ENCODE measurements at places on chromosomes 7 and 10.

GRCh38 chr10:63213489-63213888 lies 80.4 kb downstream of the NRBF2 start:
- no peak for DNase-seq

DNA sequence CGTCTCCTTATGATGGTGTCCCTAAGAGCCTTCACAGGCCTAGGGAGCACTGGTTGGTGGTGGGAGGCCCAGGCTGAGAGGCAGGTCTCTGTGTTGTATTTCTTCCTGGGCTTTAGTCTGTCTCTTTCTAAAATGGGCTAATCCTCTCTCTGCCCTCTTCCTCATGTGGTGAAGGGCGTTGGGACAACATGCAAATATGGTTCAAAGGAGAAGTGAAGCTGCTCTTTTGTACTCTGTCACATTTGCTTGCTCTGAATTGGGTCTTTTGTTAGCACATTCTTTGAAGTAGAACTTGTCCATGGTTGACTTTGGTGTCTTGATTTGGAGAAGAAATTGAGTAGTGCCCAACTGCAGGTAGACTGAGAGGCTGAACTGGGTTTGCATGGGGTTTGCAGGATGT lies 814 bp downstream of the HK1 start:
- no peak for DNase-seq

DNA sequence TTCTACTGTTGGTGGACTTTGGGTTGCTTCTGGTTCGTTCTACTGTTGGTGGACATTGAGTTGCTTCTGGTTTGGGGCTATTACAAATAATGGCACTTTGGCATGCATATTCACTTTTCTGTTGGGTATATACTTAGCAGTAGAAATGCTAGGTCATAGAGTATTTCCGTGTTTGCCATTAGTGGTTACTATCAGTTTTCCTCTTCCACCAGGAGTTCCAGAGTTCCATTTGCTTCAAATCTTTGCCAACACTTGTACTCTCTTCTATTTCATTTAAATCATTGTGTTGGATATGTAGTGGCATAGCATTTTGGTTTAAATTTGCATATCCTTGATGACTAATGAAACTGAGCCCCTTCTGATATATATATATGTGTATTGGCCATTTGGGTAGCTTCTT lies 15.2 kb downstream of the UBE2D1 start:
- DNase-seq = no peak

DNA sequence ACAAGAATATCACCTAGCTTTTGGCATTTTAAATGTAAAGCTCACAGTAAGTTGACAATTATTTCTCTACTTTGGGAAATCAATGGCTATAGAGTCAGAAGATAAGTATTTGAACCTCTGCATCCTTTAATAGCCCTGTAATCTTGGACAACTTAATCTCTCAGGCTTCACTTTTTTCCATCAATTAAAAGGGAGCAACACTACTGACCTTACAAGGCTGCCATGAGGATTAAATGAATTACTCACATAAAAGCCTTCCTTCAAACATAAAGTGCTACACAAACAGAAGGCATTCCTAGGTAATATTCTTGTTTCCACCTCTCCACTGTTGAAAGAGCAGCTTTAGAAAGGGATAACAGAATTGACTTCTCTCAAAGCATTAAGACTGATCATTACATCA lies 266.0 kb downstream of the RNLS start:
- no peak for DNase-seq

- DNase-seq = no peak
Measured at GRCh38 chr10:9219860-9220259, 1165.4 kb downstream of the GATA3 start.

- no peak for DNase-seq
Measured at GRCh38 chr7:18177815-18178660, 150.4 kb upstream of the PRPS1L1 start.

DNA sequence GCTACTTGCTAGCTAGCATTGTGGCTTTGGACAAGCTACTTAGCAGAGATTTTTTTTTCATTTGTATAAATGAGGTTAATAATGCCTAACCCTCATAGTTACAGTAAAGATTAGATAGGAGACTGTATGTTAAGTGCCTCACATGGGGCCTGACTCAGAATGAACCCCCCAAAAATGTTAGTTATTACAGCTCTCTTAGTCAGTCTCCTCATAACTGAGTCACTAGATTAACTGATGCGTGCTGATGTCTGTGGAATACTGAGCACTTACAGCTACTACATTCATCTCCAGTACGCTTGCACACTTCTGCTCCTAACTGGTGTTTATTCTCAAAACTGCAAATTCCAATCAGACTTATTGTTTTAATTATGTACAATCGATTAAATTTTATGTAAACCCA lies 315.3 kb downstream of the SNX13 start:
- DNase-seq = no peak

GRCh38 chr7:89073776-89074175 lies 278.2 kb upstream of the TEX47 start:
- DNase-seq = no peak

DNA sequence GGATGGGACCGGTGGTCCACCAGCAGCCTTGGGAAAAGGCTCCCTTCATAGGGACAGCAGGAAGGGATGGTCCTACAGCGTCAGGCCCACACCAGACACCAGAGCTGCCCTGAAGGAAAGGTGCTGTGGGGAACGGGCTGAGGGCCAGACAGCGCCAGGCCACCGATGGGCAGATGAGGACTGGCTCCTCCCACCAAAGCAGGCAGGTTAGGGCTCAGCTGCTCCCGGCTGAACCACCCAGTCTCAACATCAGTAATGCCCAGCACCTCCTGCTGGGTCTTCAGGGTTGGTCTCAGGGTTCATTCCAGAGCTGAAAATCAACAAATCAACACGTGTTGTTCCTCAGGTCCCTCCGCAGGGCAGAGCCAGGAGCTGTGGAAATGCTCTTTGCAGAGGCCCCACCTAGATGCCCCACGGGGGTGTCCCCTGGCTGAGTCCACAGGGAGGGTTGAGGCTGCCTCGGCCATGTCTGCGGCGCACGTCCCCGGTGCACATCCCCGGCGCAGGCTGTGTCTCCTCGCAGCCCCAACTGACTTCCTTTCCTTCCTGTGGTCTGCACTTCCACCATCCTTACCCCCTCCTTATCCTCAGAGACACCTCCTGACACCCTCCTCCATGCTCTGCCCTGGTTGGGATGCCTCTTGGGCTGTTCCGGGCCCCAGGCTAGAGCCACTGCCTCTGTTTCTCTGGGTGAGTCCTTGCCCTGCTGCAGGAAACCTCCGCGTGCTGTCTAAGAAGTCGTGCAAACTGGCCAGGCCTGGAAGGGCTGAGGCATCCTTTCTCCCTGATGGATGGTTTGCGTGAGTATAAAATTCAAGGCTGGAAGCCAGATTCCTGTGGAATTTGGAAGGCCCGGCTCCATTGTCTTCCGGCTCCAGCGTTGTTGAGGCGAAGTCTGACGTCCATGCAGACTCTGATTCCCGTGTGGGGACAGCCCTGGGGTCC lies 32.8 kb upstream of the CFAP46 start:
- no peak for DNase-seq
